ACHN (cell line): ENCODE measurements at places on chromosomes 7 and 10.

DNA sequence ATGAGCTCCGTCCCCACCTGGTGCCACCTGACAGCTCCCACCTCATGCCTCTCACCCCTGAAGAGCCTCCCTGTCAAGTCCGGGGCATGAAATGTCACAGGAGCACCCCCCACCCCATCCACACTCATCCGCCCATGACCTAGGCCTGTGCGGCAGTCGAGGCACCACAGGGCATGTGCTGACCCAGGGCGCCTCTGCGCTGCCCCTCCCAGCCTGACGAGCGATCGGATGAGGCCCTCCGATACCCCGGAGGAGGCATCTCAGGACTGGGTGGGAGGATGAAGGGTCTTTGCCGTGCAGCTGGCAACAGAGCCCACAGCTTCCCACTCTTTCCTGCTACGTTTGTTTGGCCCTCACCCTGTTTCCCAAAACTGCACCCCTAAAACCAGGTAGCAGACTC is 184.4 kb upstream of the TCERG1L start:
- DNase-seq: no peak

DNA sequence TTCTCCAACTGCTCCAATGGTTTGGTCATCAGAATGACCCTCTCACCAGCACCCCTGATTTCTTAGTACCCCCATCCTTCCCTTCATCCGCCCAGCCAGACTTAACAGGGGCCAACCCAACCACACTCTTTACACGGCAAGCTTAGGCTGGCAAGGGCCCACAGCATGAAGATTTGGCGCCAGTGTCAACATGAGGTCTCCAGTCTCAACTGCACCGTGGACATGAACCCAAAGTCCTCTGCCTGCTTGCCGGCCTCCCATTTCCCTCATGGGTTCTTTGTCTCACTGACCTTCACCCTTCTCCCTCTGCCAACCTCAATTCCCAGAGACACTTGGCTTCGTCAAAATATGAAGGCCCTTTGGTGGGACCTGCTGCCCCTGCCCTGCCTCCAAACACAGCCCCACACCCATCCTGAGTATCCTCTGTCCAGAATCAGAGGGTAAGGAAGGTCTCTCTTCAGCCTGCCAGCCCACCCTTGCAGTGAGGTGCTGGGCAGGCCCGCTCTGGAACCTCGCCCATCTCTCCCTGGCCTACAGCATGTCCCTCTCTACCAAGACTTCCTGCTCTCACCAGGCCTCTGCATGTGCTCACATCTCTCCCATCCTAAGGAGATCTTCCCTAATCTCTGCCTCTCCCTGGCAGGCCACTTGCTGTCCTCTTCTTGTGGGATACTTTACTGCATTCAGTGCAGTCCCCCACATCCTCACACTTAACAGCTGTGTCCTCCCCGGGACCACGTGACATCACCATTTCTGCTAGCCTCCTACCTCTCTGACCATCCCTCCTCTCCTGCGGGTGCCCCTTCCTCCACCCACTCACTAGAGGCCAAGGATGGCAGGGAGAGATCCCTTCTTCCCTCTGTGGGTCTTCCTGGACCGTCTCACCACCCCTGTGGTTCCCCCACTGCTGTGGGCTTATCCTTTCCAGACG is 91.7 kb upstream of the ZMIZ1 start:
- DNase-seq: no peak

DNA sequence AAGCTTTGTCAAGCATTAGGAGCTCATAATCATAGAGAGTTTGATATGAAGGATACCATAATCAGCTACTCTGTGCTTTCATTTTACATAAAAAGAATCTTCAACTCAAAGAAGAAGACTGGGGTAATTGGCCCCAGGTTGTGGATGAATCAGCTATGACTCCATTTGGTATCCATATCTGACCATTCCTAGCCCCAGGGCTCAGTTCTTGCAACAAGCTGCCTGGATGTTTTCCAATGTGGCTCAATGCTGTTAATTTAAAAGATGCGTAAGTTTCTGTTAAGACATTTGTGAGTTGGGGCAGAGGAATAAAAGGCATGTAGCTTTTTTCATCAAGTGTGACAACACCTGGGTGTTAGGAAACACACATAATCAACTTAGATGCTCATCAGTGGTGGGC is 951.1 kb downstream of the NRG3 start:
- no peak for DNase-seq

GRCh38 chr7:28272461-28272877 is 91.9 kb upstream of the JAZF1 start:
- peak; percentile 68 for DNase-seq
